AG08396 (cell line): ENCODE measurements at places on chromosomes 2 and 18.
A peak's percentile ranks its signal among the peaks of the same experiment; 100 is the strongest.

GRCh38 chr2:20313659-20314058, 37.0 kb downstream of the PUM2 start:
- no peak for DNase-seq

- no peak for DNase-seq
These were observed 23.3 kb upstream of the LMAN1 start for GRCh38 chr18:59382383-59382782.

DNA sequence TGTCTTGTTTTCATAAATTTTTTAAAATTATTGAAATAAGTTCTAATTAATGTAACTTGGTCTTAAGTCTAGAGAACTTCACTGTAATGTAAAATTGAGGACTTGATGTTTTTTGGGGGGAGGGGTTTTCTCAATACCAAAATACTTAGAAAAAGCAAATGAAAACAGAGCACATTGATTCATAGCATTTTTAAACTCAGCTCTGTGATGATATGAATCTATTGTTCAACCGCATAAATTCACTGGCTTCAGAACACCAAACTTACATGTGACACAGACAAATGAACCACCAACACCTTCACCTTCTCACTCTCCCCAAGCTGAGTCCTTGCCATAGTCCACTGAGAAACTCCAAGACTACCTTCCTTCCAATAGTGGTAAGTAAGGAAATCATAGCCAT, 108.2 kb downstream of the ZNF521 start:
- DNase-seq: no peak

DNA sequence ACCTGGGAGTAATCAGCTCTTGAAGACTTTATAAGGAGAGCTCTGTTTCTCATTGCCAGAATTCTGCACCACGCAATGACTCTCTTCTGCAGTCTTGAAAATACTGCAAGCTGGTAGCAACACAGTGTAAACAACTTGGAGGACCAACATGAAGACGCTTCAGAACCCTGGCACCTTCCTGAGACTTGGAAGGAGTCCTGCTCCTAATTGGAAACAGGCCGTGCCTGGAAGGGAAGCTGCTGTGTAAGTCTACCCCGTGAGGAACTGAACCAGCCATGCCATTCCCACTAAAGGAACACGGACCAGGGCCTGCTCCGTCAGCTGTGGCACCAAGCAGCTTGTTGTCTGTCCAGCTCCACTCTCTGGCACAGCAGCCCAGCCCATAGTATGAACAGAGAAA, 171.1 kb downstream of the PAX3 start:
- no peak for DNase-seq

GRCh38 chr2:120594856-120595685, 140.6 kb upstream of the GLI2 start:
- DNase-seq: no peak

- DNase-seq: peak; percentile 17
These were observed 39.7 kb upstream of the GRP start for GRCh38 chr18:59180150-59180845.

GRCh38 chr18:51110073-51110797, 80.2 kb downstream of the SMAD4 start:
- peak; percentile 89 for DNase-seq

GRCh38 chr2:142180820-142181533, 50.2 kb upstream of the LRP1B start:
- peak; percentile 14 for DNase-seq

DNA sequence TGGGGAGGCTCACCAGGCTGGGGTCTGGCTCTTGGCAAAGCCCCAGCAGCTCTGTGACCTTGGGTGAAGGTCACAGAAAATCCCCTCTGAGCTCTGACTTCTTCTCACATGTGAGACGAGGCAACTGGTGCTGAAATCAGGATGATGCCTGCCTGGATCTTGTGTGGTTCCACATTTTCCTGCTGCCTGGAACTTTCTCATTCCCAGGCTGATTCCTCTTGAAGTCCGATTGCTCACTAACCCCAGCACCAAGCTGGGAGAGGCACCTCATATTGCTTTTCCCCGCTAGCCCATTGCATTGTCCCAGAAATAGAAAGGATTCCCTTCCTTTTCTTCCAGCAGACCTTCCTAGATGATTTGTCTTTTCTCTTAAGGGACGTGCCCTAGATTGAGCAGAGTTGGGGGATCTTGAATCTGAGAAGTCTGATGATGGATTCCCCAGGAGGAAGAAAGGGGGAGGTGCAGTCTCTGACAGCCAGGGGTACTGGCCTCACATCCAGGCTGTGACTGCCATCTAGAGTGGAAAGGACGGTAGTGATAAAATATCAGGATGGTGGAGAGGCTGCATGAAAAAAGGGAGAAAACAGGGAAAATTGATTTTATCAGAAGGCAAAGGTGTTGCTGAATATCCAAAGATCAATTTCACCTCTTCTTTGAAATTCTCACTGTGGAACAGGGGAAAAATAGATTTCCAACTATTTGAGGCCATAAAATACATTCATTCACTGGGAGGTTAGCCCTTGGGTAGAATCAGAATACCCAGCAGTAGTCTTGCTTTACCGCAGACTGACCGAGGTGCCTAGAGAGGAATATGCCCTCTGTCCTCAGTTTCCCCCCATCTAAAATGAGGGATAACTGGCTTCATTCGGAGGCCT, 96.3 kb downstream of the FAM210A start:
- peak; percentile 83 for DNase-seq

- no peak for DNase-seq
These were observed 101.7 kb downstream of the DDX1 start for GRCh38 chr2:15693382-15693781.

GRCh38 chr18:24015639-24016631, 1.4 kb downstream of the TTC39C start:
- no peak for DNase-seq

GRCh38 chr2:129396980-129397599, 582.4 kb upstream of the RAB6C start:
- DNase-seq: no peak
